ENCODE measurements at places on chromosomes 6 and 20.

DNA sequence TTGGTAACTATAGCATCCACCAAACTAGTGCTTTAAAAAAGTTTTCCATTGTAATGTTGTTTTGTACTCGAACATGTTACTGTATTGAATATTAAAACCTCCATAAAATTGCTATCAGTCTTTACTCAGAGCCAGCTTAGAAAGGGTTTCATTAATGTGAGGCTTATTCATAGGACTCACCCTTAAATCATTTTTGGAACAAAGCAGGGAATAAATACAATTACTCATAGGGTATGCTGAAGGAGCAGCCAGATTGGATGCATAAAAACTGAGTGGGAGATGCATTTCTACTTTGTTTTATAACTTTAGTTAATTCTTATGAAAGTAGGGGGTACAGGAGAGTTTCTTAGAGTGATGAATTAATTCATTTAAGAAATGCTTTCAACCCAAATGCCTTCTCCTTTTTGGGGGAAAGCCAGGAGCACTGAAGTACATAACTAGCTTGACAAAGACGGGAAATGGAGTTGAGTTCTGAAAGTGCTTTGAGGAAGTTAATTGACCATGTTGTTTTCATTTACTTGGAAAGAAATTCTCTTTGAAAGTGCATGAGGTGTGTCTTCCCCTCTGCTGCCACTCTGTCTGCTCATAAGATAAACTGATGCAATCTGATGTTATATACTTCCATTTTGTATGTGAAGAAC lies 90.3 kb downstream of the RNF144B start:
- DNase-seq: peak; percentile 29

DNA sequence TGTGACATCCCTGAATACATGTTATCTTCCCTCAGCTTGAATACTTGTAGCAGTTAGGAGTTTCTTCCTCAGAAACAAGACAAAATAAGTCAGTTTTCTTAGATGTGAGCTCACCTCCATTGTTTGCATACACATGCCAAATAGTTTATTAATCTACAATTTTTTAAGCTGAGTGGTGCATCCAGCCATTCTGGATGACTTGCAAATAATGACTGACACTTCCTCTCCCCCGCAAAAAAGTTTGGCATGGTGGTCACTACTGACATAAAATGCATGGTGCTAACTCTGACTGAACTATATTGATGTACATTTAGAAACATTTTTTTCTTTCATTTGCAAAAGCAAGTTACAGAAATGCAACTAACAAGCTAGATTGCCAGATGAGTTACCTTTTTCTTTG lies 55.5 kb downstream of the CYB5R4 start:
- no peak for DNase-seq

DNA sequence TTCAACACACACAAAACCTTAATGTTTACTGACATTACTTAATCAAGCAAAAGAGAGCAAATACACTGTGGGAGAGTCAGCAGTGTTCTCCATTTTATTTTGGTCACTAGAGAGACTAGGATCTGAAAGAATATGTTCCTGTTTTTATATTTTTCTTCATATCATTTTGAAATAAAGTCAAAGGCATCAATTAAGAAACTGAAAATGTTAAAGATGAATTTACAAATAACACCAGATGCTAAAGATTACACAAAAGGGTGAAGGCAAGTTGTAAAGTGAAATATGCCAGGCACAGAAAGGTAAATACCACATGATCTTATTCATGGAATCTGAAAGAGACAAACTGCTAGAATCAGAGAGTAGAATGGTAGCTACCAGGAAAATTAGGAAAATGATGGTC lies 60.3 kb upstream of the FABP7 start:
- no peak for DNase-seq

DNA sequence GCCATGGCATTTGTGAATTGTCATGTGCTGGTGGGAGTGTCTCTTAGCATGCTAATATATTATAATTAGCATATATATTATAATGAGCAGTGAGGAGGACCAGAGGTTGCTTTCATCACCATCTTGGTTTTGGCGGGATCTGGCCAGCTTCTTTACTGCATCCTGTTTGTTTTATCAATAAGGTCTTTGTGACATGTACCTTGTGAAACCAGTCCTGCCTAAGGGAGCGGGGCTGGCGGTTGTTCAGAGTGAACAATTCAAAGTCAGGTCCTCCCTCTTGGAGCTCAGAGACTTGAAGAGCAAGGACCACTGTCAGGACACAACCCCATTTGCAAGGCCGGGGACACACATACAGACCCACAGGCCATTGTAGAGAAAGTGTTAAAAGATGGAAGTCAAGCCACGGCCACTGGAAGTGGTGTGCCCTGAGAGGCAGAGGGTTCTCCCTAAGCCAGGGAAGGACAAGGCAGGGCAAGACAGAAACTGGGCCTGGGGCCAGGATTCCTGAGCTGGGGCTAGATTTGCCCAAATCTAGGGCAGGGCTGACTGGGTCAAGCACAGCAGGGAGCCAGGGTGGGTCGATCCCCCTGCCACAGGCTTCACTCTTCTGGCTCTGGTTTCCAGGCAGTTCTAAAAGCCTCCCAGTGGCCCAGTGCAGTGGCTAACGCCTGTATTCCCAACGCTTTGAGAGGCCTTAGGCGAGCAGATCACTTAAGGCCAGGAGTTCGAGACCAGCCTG lies 14.2 kb downstream of the SLC52A3 start:
- no peak for DNase-seq

- peak; percentile 53 for DNase-seq
Observed at GRCh38 chr6:26342106-26343004, 22.6 kb upstream of the BTN3A2 start.

GRCh38 chr6:68958327-68958726 lies 323.2 kb downstream of the ADGRB3 start:
- peak; percentile 1 for DNase-seq

GRCh38 chr6:110944681-110945151 lies 13.8 kb upstream of the GTF3C6 start:
- peak; percentile 95 for DNase-seq

- no peak for DNase-seq
Observed at GRCh38 chr6:24961852-24962251, 26.1 kb upstream of the RIPOR2 start.

- no peak for DNase-seq
Observed at GRCh38 chr6:139572001-139572400, 197.6 kb upstream of the CITED2 start.

DNA sequence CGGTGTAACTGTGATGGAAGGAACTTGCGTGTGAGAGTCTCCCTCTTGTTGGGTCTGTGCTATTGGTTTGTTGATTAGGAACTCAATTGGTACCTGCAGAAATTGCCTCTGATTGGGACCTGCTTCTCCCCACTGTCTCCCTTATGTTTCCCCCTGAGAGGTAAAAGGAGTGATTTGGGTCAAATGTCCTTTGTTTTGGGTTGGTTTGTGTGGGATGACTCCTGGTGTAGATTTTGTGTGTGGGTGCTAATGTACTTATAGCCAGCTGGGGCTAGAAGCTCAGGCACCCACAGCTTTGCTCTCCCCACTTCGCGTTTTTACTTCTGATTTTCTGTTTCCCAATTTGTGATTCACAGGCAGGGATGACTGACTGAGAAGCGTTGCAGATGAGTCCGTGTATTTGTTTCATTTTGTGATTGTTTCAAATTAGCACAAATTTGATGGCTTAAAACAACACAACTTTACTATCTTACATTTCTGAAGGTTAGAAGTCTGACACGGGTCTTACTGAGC lies 79.1 kb downstream of the UTRN start:
- no peak for DNase-seq

GRCh38 chr6:31210741-31211532 lies 40.5 kb upstream of the POU5F1 start:
- DNase-seq: no peak

- peak; percentile 5 for DNase-seq
Observed at GRCh38 chr6:67131827-67132226, 1424.8 kb upstream of the EYS start.

DNA sequence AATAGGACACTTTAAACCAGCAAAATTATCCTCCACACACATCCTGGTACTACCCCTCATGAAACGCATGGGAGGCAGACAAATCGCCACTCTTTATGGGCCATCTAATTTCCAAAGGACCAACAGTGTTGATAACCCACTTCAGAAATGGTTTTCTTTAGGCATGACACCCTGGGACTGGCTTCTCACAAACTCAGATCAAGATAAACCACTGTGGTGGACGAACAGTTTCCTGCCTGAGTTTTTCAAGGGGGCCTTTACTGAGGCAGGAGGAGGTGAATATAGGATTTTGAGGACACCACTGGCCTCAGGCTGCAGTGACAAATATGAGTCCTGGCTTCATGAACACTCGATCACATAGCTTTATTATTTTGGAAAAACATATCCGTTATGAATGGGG lies 26.0 kb downstream of the TRAM2 start:
- DNase-seq: no peak

- no peak for DNase-seq
Observed at GRCh38 chr6:95856876-95857364, 158.9 kb upstream of the FUT9 start.

- peak; percentile 55 for DNase-seq
Observed at GRCh38 chr6:35754452-35755277, 17.8 kb downstream of the ARMC12 start.
